Fibroblast of upper back skin (primary cell): ENCODE measurements at places on chromosomes 3 and 15.

- DNase-seq, result no peak
Observed at GRCh38 chr3:32438596-32439344, 47.1 kb downstream of the CMTM7 start.

GRCh38 chr3:130709671-130710070 is 37.0 kb downstream of the PIK3R4 start:
- DNase-seq, result peak; percentile 30

GRCh38 chr15:91468871-91469580 is 369.0 kb downstream of the SV2B start:
- peak; percentile 36 for DNase-seq

DNA sequence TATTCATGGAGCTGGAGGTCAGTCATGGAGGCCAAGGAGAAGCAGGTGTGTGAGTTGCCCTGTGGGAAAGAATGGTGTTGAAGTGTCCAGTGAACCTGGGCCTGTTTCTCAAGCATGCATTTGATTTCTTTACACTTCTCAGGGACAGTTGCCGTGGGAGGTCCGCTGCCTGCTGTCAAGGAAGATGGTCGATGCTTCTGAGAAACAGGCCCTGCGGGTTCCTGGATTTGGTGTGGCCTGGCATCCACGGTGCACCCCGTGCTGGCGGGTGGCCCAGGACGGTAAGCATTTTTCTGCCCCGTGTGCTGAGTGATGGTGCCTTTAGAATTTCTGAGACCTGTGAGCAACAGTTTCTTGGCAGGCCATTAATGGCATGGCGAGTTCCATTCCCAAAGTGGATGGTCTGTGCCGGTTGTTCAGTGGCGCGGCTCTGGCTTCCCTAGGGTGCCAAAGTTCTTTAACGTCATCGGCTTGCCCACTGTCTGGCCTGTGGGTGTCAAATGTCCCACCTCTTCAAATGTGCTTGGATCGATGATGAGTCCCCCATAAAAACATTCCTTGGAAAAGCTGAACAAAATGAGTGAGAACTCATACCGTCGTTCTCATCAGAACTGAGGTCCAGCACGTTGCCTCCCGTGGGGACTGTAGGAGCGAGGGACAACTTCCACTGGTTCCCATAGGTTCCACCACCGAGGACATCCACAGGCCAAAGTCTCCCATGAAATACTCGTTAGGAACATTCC is 107.2 kb downstream of the SNRPN start:
- DNase-seq, result no peak

- no peak for DNase-seq
Observed at GRCh38 chr3:19959505-19959904, 12.6 kb downstream of the RAB5A start.

- no peak for DNase-seq
Observed at GRCh38 chr3:171804618-171805389, 5.5 kb downstream of the PLD1 start.

DNA sequence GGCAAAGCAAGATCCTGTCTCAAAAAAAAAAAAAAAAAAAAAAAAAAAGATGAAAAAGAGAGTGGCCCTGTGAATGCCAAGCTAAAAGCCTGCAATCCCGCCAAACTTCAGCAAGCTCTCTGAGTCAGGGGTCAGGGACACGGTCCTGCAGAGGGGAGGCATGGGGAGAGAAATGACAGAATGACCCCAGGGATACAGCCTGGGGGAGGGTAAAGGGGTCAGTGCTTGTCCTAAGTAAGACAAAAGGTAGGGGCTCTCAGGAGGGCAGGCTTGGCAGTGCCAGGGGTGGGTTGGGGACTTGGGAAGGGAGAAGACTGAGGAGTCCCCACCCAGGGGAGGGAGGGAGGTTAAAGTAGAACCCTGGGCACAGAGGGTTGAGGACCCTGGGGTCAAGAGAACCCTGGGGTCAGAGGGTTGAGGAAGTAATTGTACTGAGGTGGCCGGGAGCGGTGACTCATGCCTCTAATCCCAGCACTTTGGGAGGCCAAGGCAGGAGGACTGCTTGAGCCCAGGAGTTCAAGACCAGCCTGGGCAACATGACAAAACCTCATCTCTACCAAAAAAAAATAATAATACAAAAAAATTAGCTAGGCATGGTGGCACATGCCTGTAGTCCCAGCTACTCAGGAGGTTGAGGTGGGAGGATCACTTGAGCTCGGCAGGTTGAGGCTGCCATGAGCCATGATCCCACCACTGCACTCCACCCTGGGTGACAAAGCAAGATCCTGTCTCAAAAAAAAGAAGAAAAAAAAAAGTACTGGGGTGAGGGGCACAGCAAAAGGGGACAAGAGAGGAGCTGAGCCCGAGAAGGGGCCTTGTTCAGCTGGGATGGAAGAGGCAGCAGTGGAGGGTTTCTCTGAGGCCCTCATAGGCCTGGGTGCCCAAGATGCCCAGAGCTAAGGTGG is 5.2 kb upstream of the SEMA3B start:
- DNase-seq, result no peak

- DNase-seq, result peak; percentile 96
Observed at GRCh38 chr15:69414701-69415167, 585 bp downstream of the KIF23 start.

DNA sequence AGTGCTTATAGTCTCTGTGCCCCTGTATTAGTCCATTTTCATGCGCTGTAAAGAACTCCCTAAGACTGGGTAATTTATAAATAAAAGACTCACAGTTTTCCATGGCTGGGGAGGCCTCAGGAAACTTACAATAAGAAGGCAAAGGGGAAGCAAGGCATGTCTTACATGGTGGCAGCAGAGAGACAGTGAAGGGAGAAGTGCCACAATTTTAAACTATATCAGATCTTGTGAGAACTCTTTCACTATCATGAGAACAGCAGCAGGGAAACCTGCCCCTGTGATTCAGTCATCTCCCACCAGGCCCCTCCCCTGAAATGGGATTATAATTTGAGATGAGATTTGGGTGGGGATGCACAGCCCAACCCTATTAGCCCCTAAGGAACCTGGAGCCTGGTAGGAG is 243.2 kb downstream of the EDEM1 start:
- DNase-seq, result no peak

DNA sequence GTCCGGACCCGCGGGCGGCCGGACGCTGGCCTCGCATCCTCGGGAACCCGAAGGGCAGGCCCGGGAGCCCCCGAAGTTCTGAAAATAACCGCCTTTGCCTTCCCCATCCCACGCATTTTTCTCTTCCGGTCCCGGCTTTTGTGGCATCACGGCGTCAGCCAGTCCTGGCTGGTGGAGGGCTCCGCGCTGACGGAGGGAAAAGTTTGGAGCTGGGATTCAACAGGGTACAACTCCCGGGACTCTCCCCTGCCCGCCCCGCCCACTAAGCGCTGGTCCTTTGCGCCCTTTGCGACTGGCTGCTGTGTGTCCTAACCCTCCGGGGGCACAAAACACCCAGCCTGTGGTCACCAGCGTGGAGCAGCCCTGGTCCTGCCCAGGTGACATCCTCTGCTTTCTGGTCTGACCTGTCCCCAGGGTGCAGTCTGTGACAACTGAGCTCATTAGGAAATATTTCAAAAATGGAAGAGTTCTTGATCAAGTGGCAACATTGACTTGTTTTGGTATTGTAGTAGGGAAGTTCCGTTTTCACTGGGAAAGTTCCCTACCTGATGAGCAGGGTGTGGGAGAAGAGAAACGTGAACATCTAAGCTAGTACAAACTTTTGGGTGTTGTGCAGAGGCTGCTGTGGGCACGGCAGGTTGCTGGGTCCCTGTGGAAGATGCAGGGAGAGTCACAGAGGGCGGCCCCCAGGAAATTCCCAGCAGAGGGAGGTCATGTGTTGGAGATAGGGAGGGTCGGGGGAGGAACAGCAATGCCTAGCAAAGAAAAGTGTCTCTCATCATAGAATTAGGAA is 775 bp downstream of the ARNT2 start:
- DNase-seq, result peak; percentile 20

DNA sequence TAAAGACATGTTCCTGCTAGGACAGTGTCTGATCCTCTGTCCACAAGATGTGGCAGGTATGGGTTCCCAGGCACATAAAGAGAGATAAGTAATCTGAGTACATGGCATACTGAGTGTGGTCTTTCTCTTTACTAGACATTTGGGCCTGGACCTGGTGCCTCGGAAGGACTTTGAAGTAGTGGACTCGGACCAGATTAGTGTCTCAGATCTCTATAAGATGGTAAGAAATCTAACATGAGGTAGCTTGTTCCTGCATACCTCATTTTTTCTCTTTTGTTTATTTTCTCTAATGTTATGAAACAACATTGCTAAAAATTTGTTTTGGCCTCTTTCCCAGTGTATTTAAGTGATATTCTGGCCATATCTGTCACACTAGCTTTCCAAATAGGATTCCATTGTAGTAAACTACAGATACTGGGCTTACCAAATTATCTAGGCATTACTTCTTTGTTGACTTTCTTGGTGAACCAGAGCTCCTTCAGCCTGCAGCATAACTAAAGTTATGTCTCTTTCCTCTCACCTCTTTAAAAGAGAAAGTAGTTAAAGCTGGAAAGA is 309.8 kb upstream of the MANF start:
- DNase-seq, result no peak

- peak; percentile 65 for DNase-seq
Observed at GRCh38 chr15:58957101-58957973, 23.9 kb upstream of the SLTM start.

DNA sequence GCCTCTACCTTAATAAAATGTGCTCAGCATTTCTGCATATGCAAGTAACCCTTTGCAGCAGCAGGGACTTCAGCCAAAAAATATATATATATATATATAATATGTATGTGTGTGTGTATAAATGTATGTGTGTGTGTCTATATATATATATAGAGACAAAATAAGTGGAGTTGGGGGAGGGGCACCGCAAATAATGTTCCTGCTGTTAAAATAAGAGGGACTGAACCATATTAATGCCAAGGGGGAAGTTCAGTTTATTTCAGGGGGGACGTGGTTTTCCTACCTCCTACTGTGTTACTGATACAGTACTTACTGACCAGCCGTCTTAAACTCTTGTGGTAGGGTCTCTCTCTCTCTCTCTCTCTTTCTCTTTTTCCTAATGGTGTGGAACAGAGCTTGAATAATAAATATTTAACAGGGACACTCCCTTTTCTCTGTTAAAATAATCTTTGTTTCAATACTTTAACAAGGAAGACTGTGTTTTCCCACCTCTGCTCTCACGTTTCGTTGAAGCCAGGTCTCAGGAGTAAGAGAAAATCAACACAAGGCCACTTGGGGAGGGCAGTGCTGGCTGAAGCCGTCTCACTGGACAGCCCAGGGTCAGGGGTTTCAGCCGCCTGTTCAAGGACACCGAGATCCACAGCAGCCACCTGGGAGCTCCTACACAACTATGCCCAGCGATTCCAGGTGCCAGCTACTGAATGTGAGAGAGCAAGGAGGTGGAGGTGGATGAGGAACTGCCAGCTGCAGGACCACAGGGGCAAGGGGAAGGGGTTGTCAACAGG is 42.8 kb upstream of the ADAMTSL3 start:
- no peak for DNase-seq

GRCh38 chr15:76964157-76964556 is 30.8 kb upstream of the PSTPIP1 start:
- DNase-seq, result peak; percentile 15

DNA sequence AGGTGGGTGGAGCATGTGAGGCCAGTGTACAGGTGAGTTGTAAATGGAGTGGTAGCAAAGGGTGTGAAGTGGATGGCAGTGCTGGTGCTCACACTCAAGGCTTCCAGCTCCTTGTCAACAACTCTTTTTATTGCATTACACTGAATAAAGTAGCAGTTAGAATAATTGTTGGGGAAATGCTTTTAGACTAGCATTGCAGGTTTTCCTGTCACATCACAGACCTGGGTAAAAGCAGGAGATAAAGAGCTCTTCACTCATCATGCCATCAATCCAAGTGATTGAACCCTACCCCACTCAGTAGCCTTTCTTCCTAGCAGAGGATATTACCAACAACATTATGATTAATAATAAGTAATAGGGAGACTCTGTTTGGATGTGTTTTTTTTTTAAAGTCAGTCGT is 81.6 kb downstream of the CDIN1 start:
- no peak for DNase-seq

DNA sequence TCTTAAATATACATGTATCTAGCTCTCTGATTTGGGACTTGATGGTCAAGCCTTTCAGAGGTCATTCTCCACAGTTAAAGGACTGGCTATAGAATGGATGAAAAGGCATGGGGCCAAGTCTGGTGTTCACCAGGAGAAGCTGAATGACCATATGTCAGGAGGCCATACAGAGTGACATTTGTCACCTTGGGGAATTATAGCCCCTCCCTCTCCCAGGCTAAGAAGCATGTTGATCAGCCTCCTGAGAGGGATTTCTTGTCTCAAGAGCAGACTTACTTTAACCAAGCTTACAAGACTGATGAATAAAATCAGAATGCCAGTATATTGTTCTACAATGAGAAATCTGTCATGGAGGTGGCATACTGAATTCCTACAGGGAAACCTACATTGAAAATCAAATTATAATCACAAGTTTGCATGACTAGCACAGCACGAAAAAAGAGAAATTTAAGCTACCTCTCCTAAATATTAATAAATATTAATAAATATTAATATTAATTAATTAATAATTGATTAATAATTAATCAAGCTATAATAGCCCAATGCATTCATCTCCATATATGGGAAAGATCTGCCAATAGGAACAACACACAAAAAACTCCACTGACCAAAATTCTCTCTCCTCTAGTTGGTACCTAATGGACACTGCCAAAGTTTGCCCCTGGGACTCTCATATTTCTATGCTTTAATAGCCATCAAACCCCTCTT is 47.3 kb downstream of the ATP8B4 start:
- DNase-seq, result no peak
